ENCODE measurements at places on chromosomes 2 and 18.

DNA sequence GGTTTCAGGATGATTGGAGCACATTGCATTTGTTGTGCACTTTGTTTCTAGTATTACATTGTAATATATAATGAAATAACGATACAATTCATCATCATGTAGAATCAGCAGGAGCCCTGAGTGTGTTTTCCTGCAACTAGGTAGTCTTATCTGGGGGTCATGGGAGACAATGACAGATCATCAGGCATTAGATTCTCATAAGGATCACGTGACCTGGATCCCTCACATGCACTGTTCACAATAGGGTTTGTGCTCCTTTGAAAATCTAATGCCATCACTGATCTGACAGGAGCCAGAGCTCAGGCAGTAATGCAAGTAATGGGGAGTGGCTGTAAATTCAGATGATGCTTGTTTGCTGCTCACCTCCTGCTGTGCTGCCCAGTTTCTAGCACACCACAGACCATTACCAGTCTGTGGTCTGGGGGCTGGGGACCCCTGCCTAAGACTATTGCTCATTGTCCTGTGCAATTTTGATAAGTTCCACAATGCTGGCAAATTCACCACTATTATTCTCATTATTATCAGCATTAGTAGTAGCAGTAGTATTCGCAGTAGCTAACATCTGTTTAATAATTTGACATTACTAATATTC, 428.7 kb upstream of the TNP1 start:
- no peak for DNase-seq

- DNase-seq, result no peak
Observed at GRCh38 chr2:24104906-24105305, 18.2 kb downstream of the PFN4 start.

- no peak for DNase-seq
Observed at GRCh38 chr18:50786864-50787263, 33.0 kb downstream of the MRO start.

DNA sequence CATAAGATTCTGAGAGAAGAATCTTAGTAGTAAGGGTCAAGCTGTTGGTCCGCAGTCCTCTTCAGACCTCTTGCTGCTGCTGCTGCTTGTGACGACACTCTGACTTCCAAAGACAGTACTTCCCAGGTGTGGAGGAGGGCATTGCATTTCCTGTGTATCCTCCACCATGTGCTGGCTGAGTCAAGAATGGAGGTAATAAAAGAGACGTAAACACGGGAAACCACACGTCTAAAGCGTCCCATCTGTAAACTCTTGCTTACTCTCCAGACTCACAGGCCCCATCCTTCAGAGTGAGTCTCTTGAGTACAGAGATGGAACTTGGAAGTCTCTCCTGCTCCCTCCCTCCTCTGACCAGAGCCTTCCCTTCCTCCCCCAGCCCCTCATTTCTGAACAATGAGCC, 25.6 kb downstream of the KLHL29 start:
- DNase-seq, result no peak

DNA sequence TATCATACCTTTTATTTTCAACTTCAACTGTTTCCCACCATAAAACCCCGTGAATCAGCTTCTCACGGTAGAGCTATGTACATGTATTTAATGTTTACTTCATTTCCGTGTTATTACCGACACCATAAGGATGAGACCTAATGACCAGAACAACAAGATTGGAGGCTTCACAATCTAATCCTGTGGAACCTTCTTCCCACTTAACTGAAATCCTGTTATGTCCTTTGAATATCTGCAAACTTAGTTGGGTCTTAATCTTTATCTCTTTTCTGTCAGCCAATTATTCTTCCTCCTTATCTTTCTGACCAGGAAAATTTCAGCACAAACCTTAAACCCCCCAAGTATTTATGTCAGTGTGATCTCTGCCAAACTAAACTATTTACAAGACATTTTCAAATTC, 214.4 kb downstream of the TMX3 start:
- no peak for DNase-seq

- no peak for DNase-seq
Observed at GRCh38 chr18:58559427-58560186, 69.3 kb downstream of the ALPK2 start.

DNA sequence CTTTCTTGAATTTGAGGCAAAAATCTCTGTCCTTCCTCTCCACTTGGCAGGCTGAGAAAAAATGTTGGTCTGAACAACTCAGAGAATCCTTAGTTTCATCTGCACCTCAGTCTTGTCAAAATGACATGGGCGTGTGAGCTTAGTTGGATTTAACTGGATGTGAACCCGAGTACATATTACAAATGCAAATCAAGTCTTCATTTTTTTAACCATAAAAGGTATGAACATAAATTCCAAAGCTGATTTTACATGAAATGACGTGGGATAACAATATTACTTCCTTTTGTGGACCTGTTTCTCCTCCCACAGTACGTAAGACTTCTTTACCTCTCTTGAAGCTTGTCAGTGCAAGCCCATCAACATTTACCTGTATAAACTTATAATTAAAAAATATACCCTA, 32.6 kb upstream of the RND3 start:
- DNase-seq, result no peak
